ENCODE measurements at places on chromosomes 13 and 19.

DNA sequence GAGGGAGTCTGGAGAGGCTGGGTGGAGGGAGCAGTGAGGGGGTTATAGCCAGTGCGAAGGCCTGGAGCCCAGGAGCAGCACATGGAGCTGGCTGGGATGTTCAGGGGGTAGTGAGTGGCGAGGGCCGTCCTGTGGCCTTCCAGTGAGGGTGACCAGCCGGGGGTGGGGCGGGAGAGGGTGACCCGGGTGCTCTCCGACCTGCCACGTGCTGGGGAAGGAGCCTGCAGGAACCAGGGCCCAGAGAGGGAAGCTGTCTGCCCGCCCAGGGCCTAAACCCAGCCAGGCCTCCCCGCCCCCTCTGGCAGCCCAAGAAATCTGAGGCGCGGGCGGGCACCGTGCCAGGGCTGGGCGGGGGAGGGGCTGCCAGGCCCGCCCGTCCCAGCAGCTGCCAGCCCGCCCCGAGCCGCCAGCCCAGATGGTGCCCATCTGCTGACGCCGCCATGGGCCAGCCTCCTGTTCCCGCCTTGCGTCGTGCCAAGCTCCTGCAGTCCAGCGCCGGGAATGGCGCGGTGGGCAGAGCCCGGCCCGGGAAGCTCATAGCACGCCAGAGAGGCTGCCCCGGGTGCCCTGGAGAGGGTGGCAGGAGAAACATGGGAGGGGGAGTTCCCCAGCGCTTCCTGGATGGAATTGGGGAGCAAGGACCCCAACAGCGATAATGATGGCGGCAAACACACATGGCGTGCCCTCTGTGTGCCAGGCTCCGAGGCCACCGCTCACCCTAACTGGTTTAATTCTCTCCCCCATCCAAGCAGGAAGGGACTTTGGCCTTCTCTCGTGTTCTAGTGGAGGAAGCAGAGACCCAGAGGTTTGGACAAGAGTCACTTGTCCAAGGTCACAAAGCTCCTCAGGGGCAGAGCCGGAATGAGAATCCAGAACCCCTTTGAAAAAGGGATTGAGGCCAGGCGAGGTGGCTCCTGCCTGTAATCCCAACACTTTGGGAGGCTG is 21.5 kb downstream of the NFIC start:
- peak; percentile 92 for DNase-seq

DNA sequence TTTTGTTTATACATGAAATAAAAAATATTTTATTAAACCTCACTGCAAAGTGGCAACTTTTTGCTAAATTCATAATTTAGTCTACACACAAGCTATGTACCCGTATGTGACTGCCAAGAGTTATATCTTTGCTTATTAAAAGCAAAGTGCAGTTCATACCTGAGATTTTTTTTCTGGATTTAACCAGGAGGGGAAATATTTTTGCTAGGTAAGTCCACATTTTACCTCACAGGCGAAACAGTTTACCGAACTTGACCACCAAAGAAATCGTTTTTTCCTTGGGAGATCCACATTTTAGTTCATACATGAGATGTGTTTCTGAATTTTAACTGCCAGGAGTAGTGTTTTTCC is 12.2 kb upstream of the JSRP1 start:
- DNase-seq: no peak

GRCh38 chr19:46269101-46269500 is 27.7 kb upstream of the HIF3A start:
- DNase-seq: no peak

- no peak for DNase-seq
These were observed 104.3 kb downstream of the KCNRG start for GRCh38 chr13:50119591-50119990.

- DNase-seq: peak; percentile 45
These were observed 2.5 kb downstream of the ZC3H4 start for GRCh38 chr19:47111006-47111621.

- peak; percentile 85 for DNase-seq
These were observed 19.0 kb downstream of the MRPS12 start for GRCh38 chr19:38949580-38950367.

DNA sequence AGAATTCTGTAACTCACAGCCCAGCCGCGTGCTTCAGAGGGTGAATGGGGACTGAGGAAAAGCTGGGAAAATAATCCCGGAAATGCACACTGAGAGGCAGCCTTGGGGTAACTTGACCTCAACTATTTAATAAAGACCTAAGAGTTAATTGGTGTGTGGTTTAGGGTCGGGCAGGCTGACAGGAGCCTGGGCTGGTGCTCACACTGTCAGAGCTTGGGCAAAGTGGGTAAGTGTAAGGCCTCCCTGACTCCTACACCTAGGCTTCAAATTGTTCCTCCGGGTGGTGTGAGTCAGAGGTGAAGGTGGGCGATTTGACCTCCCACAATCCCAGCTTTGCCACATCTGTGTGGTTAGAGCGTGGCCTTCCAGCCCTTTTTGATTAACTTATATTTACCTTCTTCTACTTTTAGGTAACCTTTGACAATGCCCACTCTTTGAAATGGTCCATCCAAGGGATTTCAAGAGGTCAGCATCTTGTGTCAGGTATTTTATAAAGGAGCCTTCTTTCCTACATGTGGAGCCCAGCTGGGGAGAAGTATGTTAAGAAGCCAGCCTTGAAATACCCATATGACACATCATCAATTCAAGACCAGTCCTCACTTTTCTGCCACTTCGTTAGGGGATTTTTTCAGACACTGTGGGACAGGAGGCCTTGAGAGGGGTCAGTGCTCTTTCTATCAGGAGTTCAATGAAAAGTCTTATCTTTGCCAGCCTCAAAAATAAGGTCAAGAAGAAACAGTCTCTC is 114.2 kb downstream of the NUFIP1 start:
- no peak for DNase-seq

DNA sequence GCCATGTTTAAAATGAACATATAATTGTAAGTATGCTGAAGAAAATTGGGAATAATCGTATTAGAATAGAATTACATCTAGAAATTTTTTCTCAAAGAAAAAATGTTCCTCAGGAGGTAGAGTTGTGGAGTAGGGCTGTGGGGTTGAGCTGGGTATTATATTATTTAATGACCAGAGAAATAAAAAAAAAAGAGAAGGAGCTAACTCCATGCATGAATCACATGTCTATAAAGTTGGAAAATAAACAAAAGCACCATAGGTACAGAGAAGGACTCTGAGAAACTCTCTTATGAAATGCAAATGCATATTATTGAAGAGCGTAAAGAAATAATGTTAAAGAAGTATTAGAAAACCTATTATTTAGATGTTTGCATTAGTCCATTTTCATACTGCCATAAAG is 405.5 kb downstream of the EFNB2 start:
- DNase-seq: no peak
